ENCODE measurements at places on chromosomes 3 and 15.

- no peak for DNase-seq
Measured at GRCh38 chr3:60622349-60622748, 628.9 kb downstream of the FHIT start.

DNA sequence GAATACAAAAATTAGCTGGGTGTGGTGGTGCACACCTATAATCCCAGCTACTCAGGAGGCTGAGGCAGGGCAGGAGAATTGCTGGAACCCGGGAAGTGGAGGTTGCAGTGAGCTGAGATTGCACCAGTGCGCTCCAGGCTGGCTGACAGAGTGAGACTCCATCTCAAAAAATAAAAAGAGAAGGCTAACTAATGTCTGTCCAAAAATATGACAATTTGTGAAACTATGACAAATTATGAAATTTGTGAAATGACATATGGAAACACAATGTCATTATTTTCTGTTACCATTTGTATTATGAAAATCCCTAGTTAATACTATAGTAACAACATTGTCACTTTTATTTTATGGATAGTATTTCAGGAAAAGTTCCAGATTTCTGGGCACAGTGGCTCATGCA lies 1306.3 kb upstream of the EPHA6 start:
- DNase-seq, result no peak

DNA sequence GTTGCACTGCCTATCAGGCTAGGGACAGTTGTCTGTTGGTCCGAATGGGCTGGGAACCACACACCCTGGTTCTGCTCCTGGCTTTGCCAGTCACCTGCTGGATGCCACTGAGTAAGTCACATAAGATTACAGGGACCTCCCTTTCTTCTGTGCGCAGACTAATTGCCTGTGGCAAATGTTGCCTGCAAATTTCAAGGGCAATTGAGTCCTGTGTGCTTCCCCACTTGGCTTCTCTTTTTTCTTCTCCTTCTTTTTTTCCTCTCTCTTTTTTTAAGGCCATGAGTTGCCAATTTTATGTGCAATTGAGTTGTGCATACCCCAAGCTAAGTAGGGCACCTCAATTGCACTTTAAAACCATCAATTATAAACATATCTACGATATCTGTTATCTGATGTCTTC lies 963.4 kb downstream of the MCTP2 start:
- DNase-seq, result no peak

GRCh38 chr3:186922790-186923189 lies 7.5 kb upstream of the ST6GAL1 start:
- DNase-seq, result no peak

DNA sequence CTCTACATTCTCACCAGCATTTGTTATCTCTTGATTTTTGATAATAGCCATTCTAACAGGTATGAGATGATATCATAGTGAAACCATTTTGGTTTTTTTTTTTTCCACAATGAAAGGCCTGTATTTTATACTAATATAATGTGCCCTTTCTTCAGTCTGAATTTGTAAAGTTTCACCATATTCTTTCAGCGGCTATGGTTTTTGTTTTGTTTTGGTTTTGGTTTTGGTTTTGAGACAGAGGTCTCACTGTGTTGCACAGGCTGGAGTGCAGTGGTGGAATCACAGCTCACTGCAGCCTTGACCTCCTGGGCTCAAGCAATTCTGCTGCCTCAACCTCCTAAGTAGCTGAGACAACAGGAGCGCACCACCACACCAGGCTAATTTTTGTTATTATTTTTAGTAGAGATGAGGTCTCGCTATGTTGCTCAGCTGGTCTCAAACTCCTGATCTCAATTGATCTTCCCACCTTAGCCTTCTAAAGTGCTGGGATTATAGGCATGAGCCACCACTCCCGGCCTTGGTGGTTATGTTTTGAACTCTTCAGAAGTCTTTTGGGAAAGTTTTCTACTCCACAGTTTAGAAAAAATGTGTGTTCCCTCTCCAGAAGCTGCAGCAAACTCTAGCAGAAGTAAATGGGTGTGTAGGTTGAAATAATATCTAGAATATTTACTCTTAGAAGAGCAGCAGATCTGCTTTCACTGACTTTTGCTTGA lies 110.2 kb upstream of the UMPS start:
- peak; percentile 36 for DNase-seq

GRCh38 chr3:73576999-73577461 lies 47.7 kb downstream of the PDZRN3 start:
- no peak for DNase-seq

DNA sequence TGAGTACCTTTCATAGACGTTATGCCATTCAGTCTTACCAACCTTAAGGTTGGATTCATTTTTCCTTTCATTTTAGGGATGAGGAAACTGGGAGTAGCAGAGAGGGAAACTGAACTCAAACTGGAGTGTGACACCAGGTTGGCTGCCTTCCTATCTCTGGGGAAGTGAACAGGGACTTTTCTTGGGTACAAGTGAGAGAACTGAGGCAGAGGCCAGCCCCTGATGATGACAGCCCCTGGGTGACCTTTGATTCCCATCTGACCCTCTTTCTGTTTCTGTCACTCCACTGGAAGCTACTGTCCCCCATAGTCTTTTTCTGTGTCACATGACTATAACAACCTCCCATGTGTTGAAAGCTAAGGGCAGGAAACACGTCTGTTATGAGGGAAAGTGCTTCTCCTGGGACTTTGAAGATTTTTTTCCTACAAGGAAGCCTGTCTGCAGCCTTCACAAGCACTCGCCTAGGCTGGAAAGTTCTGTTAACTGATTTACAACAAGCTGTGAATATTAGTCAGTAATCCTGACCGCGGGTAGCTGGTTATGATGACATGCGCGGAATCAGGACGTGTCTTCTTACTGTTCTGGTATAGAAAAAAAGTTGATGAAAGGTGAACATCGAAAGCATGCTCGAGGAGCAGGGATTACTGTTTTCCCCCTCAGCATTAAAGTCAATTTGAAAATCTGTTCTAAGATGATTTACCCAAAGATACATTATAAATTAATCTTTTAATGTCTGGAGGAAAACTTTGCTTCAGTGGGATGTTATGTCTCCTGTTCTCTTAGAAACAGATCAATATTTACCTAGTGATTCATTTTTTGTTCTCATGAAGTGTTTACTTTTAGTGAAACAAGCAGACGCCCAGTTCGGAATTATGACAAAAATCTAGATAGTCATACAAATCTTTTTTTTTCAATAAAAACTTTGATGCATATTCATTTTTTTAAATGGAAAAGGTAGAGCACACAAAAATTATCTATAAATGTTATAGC lies 31.5 kb downstream of the ABHD2 start:
- DNase-seq, result no peak

DNA sequence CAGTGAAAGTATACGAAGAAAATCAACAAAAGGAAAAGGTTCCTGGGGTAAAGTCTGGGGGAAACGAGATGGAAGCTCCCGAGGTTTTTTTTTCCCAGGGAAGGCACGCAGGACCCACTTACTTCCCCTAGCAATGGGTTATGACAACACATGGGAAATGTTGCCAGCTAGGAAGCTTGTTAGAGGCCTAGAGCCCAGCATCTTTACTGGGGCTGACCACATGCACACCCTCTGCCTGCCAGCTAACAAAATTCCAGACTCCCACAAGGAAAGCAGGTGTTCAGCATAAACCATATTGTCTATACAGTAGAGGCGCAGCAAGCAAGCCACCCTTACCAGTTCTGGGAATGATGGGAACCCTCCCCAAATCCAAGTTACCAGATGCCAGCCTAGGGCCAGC lies 258.8 kb upstream of the NR2E3 start:
- no peak for DNase-seq

DNA sequence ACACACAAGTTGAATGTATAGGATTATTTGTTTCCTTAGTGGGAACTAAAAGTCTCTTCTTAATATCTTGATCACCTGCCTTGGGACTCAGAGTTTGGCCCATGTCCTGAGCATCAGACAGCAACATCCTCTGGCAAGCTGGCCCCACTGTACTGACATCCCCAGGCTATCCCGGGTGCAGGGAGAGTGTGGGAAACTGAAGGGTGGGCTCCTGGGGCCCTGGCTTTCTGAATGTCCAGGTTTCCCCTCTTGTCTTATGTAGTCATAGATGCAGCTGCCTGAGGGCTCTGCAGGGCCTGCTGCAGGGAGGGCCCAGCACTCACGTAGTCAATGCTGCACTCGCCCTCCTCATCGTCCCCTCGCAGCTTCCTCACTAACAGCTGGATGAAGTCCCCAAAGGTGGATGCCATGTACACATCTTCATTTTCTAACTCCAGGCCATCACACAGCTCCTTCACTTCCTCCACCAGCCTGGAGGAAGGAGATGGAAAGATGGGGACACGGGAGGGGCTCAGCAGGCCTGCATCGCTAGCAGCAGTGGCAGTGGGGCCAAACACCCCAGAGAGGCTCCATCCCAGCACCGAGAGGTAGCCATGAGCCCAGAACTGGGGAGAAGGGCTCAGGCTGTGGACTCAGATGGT lies 42.8 kb downstream of the ALDH1L1 start:
- DNase-seq, result no peak

- no peak for DNase-seq
Measured at GRCh38 chr3:38222032-38222634, 43.5 kb upstream of the SLC22A13 start.

DNA sequence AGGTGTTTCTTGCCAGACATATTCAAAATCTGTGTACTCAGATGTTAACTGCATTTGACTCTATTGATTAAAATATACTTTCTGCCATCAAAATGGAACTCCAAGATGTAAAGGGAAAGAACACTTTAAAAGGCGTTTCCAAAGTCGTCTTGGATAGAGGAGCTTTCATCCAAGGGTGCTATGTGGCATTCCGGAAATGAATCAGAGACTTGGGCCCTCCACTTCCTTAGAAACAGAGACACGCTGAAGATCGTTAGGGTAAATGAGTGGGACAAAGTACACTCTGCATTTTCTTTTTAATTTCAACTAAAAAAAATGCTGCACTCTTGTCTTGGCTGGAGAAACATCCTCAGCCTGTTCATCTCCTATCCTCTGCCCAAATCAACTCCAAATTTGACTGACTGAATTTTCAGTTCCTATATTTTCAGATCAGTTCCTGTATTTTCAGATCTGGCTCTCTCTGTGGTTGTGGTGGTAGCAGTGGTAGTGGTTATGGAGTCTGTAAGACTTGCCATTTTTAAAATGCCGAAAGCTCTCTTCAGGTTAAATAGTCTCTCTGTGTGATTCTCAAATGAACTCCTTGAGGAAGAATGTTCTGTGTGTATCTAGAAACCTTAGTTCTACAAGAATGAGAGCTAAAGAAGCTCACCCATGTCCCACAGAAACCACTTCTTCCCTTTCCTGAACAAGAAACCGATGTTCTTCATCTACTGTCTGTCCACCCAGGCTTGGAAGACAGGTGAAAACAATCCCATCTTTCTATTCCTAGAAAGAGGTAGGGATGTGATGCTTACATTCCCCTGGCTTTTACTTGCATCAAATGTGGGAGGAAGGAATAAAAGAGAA lies 156.8 kb upstream of the ICE2 start:
- no peak for DNase-seq

GRCh38 chr3:187966636-187967406 lies 187.1 kb upstream of the LPP start:
- no peak for DNase-seq

DNA sequence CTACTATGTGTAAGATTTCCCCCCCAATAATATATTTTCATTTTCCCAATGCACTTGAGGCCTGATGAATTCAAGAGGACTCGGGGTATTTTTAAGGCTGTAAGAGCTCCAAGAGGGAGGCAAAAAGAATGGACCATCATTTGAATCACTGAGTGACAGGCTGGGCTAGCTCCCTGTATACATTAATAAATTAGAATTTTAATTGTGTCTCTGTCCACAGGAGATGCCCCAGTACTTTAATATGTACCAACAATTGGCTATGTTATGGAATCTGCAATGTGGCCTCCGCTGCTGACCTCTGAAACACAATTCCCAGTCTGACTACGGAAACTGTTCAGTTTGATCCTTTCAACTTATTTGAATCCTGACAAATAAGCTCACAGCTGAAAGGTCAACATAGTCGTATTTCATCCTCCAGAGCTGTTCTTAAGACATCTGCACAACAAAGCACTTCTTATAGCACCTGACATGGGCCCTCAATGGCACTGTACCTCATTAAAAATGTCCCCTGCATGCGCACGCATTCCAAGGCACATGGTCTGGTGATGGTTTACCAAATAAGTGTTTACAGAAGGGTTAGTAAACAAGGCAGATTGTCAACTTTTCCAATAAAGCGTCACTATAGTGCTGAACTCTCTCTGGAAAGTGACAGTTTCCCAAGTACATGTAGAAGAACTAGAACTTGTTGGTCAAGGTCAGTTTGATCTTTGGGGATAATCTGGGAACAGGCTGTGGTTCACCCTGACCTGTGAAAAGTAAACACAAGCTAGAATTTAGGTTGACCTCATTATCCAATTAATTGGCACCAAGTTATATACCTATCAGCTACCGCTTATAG lies 472.9 kb downstream of the FOXP1 start:
- no peak for DNase-seq

DNA sequence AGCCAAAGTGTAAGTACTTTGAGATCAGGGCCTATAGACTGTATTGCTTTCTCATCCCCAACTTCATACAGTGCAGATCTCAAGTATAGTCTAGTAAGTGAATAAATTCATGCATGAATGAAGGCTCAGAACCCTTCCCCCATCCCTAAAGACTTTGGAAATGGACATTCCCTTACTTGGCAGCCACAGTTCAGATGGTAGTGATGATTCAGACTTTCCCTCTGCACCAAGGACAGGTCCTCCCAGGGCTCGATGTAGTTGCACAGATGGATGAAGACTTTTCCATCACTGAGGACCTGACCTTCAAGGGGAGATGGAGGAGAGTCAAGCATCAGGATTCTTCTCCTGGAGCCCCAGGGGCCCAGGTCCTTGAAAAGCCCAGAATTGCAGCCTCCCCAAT lies 4.6 kb downstream of the TIMP4 start:
- DNase-seq, result no peak

GRCh38 chr15:66017000-66017399 lies 147.7 kb downstream of the RAB11A start:
- no peak for DNase-seq

DNA sequence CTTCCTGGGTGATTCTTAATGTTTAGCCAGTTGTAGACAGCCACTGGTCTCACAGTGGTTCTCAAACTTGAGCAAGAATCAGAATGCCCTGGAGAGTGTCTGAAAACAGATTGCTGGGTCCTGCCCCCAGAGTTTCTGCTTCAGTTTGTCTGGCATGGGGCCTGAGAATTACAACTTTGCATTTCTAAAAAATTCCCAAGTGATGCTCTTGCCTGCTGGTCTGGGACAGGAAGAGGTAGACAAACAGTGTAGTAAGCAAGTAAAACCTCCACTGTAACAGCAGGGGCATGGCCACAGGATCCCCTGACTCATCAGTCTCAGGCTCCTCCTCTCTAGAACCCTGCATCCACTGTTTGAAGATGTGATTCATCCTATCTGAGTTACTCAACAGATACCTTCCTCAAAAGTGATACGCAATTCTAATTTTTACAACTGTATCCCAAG lies 36.5 kb downstream of the DZIP1L start:
- no peak for DNase-seq

DNA sequence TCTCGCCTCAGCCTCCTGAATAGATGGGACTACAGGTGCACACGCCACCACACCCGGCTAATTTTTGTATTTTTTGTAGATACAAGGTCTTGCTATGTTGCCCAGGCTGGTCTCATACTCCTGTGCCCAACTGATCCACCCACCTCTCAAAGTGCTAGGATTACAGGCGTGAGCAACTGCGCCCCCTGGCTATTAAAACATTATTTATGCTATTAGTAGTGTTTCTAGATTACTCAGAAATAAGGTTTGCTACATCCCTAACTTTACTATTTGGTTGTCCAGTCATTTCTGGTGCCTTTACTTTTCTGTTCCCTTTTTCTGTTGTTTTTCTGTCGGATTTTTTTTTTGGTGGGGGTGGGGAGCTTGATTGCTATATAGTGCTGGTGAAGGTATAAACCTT lies 393.6 kb upstream of the TPM1 start:
- DNase-seq, result no peak

Measured in CD4-positive, alpha-beta T cell treated with Interleukin-17A for 1 hour (primary cell).